Activated CD4-positive, CD25-positive, alpha-beta regulatory T cell (primary cell): ENCODE measurements at places on chromosomes 1 and 21.

GRCh38 chr1:54571326-54571725, 23.3 kb downstream of the ACOT11 start:
- no peak for DNase-seq

DNA sequence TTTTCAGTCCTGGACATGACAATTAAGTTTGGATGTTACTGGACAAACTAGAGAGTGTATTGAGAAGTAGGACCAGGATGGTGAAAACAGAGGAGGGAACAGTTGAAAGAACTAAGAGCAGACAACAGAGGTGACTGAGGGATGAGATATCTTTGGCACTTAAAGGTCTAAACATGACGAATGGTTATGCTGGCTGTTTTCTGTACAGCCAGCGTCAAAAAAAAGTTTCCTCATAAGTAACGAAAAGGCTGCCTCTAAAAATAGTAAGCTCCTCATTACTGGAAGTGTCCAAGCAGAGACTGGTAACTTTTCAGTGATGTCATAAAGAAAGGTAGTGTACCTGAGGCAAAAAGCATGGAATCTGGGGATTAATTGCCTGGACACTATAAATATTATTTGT, 35.2 kb upstream of the AK4 start:
- no peak for DNase-seq

DNA sequence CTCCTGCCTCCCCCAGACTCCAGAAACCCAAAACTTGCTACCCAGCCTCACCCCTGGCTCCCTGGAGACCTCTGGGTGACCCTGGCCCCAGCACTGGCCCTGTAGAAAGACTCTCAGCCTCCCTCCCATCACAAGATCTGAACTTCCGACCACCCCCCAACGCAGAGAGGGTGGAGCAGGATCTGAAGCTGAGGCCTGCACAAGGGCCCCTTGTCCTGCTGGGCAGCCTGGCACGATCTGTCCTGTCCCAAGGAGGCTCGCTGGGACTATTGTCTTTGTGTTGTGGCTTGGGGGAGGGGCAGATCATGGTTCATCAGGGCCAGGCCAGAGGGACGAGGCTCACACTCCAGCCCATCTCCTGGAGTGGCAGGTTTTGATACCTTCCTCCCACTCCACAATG, 20.0 kb downstream of the PHLDA3 start:
- DNase-seq: no peak

GRCh38 chr1:189783456-189783855, 694.2 kb downstream of the BRINP3 start:
- DNase-seq: no peak

DNA sequence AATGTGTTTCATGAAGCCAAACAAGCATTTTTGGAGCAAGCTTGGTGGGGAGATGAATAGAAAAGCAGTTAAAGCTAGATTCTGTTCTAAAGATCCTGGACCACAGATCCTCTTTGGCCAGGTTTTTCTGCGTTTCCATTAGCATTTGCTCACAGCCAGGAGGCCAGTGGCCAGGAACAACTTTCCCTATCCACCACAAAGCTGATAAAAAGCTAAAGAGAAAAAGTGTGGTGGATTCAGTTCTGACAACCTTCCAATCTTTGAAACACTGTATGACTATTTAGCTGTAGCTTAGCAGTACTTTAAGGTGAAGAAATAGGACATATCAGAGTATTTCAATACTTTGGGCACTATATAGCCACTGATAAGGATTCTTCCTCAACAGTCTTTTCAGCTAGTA, 3.0 kb upstream of the NEK7 start:
- no peak for DNase-seq
